ENCODE measurements at places on chromosomes 6 and 20.

- no peak for DNase-seq
These were observed 6.8 kb downstream of the CLDN20 start for GRCh38 chr6:155270561-155271091.

DNA sequence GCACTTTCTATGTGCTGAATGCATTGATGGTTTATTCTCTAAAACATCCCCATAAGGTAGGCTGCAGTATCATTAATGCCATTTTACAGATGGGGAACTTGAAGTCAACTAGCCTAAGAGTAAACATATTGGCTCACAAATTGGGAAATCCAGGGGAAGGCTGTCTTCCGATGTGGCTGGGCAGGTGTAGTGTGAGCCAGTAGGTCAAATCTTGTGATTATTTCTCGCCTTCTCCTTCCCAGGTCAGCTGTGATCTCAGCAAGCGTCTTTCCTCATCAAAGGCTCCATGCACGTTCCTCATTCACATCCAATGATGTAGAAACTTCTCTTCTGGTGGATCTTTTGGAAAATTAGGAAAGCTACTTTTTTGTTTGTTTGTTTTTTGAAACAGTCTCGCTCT lies 94.1 kb upstream of the SHLD1 start:
- no peak for DNase-seq

DNA sequence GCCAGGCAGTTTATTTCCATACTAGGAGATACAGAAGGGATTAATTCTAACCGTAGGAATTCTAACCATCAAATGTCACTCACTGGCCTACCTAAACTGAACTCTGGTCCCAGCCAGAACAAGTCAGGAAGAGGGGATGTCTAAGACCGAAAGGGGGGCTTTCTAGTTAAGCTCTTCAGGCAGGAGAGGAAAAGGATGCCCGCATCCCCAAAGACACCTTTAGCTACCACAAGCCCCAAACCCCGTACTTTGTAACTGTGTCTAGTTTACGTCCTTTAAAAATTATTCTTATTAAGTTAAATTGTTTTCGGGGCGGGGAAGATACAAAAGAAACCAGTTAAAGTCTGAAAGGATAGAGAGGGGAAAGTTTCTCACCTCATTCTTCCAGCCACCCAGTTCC lies 1.2 kb upstream of the ZNF76 start:
- DNase-seq: no peak

- DNase-seq: no peak
These were observed 5.4 kb downstream of the GLP1R start for GRCh38 chr6:39053854-39054576.

DNA sequence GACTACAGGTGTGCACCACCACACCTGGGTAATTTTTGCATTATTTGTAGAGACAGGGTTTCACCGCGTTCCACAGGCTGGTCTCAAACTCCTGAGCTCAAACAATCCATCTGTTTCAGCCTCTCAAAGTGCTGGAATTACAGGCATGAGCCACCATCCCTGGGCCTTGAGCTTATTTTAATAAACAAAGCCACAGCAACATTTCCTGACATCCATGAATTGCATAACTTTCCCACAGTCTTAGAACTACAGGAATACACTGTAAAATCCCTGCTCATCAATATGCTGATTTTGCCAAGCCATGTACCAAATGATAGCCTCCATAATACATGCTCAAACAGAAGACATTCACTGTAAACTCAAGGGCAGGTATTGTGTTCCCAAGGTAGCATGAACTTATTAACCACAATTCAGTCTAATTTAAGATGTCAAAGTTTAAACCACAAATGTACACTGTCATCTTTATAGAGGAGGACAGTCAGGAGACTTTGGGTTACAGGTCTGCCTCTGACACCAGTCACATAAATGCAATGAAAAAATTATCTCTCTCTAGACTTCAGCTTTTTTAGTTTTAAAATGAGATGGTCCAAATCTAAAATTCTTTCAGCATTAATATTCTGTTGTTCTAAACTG lies 40.0 kb downstream of the NUDT3 start:
- DNase-seq: no peak

- DNase-seq: no peak
These were observed 19.2 kb upstream of the GLP1R start for GRCh38 chr6:39029156-39030011.

DNA sequence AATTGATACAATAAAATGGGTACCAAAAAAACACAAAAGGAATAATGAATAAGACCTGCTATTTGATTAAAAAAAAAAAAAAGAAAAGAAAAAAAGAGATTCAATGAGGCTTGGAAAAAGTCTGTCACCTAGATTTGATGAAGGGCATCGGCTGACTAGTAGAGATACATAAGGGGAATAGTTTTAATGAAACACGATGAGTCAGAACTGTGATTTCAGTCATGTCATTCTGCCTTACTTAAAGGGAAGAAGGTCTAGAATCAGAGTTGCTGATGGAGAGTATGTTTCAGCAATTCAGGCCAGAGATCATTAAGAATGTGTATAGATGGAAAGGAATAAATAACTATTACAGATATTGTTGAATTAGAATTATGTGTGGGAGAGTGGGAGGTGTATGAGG lies 565.9 kb upstream of the RNF217 start:
- no peak for DNase-seq

- DNase-seq: no peak
These were observed 92.9 kb downstream of the ANKS1A start for GRCh38 chr6:34981951-34982350.

DNA sequence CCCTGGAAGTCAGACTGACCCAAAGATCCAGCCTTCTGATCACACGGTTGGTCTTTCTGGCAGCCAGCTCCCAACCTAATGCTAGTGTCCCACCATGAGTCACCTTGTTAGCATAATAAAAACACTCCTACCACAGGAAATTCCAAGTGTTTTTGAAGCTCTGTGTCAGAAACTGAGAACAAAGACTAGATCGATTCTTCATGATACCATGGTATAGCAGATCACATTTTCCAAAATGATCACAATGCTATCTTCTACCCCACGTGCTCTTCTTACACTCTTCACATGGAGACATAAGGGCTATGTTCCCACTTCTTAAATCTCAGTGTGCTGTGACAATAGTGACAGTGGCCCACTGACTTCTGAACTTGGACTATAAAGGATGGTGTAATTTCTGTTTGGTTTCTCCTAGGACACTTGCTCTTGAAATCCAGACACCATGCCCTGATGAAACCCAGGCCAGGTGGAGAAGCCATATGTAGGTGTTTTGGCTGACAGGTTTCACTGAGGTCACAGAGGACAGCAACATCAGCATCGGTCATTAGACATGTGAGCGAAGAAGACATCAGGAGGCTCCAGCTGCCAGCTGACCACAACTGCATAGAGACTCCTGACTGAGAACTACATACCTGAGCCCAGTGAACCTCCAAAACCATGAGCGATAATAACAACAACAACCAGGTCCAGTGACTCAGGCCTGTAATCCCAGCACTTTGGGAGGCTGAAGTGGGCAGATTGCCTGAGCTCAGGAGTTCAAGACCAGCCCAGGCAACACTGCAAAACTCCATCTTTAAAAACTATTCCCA lies 57.5 kb downstream of the MKKS start:
- DNase-seq: no peak

- DNase-seq: no peak
These were observed 256.7 kb upstream of the RAB32 start for GRCh38 chr6:146286961-146287360.

DNA sequence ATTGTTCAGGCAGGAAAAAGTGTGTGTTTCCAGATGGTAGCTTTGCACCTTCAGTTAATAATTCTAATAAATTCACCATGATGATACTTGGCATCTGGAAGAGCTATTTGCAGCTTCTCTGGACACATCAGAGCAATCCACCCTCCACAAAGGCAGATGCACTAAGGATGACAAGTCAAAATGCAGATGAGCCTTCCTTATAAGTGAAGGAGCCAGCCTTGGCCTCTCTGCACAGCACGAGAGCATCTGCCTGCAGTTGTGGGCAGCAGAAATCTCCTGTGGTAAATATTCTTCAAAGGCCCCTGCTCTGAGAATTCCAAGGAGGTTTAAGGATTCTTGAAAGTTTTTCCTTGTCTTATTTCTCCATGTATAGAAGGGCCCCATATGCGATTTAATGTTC lies 6.9 kb upstream of the POM121L2 start:
- DNase-seq: no peak

DNA sequence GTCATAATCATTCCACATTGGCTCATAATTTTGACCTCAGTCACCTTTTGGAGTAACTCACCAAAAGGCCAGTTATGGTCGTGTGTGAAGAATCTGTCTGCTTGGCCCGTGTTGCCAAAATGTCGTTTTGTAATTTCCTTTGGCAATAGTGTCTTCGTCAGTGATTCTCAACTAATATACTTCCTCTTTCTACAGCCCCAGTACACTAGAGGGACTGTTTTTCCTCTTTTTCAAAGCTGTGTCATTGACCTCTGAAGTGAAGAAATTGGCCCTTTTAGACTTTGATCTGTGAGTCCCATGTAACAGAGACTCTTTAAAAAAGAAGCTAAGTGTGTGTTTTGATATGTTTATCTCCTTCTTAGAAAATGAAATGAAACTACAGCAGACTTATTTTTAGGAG lies 5.2 kb downstream of the FOXO3 start:
- DNase-seq: no peak

DNA sequence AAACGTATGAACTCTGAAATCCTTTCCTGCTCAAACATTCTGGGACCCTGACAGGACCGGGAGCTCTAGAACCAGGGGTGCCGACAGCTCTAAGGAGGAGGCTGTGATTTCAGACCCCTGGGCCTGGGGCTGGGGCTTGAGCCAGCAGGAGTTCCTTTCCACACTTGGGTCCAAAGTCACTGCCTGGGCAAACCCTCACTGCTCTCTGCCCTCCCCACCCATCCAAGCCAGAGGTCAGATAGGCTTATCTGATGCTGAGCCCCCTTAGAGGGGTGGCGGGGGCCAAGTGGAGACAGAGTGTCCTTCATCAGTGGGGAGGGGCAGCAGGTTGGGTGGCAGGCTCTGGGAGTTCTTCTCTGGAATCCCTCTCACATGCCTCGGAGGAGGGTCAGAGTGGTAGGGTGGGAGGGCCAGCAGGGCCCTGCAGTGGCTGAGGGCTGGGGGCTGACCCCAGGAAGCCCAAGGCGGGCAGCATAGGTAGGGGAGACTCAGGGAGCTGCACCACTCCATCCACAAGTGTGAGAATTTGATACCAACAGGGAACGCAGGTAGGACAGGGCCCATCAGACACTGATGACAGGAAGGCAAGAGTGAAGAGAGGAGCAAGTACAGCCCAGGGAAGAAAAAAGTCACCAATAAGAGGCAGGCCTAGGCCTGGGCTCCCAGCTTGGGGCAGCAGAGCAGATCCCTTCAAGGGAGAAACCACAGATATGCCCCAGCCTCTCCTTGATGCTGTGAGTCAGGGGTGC lies 121.0 kb downstream of the MRPL14 start:
- DNase-seq: no peak

- DNase-seq: peak; percentile 12
These were observed 2.5 kb upstream of the TMEM14C start for GRCh38 chr6:10720265-10720959.

DNA sequence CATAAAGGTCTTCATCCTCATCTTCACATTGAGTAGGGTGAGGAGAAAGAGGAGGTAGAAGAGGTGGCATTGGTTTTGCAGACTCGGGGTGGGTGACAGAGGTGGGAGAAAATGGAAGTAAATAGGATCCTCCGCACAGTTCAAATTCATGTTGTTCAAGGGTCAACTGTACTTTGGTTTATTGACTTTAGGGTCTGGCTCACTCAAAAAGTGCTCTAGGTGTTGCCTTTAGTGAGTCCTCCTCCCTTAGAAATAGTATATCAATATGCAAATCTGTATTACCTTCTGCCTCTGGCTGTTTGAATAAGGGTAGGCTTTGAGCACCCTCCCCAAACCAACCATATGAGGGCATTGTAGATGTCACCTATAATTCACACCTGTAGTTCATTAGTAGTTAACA lies 54.7 kb downstream of the KIF6 start:
- DNase-seq: no peak

GRCh38 chr6:105519954-105520353 lies 117.1 kb upstream of the PREP start:
- no peak for DNase-seq

DNA sequence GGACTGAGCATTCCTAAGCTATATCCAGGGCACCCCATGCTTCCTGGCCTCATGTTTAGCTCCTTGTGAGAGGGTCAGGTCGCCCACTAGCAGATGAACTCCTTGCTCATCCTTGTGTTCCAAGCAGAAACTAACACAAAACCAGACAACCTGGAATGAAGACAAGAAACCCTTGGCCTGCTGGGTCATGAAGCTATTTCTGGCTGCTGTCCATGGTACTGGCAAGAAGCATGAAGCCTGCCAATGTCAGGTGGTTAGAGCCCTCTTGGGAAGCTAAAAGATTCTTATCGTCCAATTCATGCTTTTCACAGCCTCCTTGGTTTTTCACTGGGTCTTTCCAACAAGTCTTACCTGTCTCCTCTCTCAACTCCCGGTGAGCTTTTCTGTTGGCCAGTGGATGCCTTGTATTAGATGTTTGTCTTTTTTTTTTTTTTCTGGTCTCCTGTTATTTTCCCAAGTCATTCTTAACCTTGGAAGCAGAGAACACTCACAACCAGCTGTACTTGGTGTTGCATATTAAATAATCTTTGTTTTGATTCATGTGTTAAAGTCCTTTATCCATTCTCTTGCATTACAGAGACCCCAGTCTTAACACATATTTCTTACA lies 180.3 kb downstream of the ANKRD60 start:
- no peak for DNase-seq

- DNase-seq: no peak
These were observed 18.3 kb downstream of the LRRC1 start for GRCh38 chr6:53813096-53813495.

GRCh38 chr20:19336631-19337030 lies 124.2 kb downstream of the SLC24A3 start:
- DNase-seq: no peak

GRCh38 chr6:110900028-110900598 lies 25.5 kb downstream of the AMD1 start:
- DNase-seq: no peak

- DNase-seq: no peak
These were observed 152.2 kb downstream of the CDH4 start for GRCh38 chr20:61404303-61404702.

DNA sequence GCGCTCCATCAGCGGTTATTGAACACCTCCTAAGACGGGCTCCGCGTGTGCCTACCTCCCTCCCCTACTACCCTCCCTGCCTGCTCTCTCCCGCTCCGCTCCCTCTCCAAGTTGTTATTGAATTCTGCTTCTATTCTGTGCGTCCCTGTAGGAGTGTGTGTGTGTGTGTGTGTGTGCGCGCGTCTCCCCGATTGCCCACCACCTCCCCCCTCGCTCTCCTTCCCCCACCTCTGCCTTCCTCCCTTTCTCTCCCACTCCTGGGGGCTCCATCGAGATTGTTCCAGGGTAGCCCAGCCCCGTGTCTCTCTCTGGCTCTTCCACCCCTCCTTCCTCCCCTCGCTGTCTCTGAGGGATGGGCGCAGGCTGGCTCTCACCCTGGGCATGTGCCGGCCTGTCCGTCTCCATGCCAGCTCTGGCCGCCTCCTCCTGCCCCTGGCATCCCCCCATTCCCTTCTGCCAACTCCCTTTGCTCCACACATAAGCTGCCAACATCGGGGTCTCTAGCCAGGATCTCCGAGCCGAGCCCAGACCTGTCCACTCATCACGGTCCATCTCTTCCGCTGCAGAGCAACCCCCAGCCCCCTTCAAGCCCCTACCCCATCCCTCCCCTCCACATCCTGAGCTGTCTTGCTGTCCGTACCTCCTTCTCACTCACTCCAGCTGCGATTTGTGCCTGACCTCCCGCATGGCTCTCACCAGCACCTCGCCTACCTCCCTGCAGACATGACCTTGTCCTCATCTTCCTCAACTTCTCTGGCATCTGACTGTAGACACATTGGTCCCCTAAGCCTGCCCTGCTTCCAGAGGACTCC lies 68.5 kb downstream of the SRC start:
- DNase-seq: no peak

All from amygdala (tissue), 56 donors.